NCI-H510A (cell line): ENCODE measurements at places on chromosomes 6 and 20.

- no peak for DNase-seq
These were observed 145.6 kb downstream of the TBX18 start for GRCh38 chr6:84618836-84619235.

- DNase-seq, result no peak
These were observed 80.6 kb downstream of the PHF3 start for GRCh38 chr6:63716169-63716568.

GRCh38 chr6:128465368-128466343 lies 54.7 kb downstream of the PTPRK start:
- DNase-seq, result no peak

DNA sequence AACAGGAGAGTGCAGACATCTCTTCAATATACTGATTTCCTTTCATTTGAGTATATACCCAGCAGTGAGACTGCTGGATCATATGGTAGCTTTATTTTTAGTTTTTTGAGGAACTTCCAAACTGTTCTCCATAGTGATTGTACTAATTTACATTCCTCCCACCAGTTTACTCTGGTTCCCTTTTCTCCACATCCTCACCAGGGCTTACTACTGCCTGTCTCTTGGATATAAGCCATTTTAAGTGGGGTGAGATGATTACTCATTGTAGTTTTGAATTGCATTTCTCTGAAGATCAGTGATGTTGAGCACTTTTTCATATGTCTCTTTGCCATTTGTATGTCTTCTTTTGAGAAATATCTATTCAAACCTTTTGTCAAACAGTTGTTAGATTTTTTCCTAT lies 64.9 kb upstream of the HMGCLL1 start:
- no peak for DNase-seq

GRCh38 chr20:57996465-57996864 lies 232.0 kb downstream of the ANKRD60 start:
- no peak for DNase-seq

- no peak for DNase-seq
These were observed 223.0 kb downstream of the NFATC2 start for GRCh38 chr20:51319522-51319921.

- no peak for DNase-seq
These were observed 57.8 kb upstream of the ZFAND3 start for GRCh38 chr6:37761554-37762271.

GRCh38 chr6:26454631-26455030 lies 3.1 kb upstream of the BTN2A1 start:
- no peak for DNase-seq

DNA sequence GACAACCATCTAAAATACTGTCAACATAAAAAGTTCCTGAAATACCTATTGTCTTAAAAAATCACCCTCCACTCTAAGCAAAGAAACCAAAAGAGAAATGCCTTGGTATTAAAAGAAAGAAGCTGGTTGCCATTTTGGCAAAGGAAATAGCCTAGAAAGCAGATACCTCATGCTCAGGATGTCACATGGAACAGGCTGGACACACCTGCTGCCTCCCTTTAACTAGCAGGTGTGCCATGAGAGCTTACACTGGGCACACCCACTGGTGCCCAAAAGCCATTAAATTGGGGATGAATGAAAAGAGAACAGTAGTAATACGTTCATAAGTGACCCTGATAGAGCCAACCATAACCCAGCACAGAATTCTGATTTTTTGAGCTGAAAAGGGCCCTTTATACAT lies 1.5 kb downstream of the SLC23A2 start:
- peak; percentile 56 for DNase-seq

DNA sequence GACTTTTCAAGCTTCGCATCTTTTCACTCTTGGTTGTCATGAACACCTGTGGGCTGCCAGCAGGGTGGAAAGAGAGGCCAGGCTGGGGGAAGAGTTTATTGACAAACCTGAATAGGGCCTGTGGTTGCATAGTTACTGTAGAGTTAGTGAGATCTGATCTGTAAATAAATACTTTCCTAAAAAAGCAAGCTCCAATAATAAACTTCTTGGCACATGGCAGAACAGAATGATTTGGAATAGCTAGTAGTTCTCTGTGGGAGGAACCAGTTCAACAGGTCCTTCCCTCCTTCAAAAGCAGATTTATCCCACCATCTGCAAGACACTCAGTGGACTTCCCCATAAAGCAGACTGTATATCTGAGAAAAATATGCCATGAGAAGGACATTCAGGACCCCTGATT lies 445.0 kb downstream of the HACE1 start:
- DNase-seq, result no peak

DNA sequence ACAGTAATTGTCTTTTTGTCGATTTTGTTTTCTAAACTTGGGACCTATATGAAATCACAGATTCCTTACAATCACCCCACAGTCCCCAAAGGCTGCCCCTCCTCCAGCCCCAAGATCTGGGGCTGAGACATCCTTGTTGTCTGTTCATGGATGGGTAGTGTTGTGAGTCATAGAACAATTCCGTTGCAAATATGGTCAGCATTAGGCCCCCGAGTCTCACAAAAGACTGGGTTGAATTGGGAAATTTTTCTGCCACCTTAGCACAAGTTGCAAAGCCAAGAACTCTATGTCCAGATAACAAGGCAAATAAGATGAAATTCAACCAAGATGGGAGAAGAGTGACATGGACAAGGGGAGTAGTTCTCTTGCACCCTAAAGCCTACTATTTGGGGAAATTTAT lies 10.5 kb upstream of the TAB2 start:
- no peak for DNase-seq

GRCh38 chr6:41132254-41132653 lies 21.9 kb downstream of the TREML1 start:
- DNase-seq, result no peak

GRCh38 chr6:8627085-8627861 lies 191.9 kb upstream of the SLC35B3 start:
- DNase-seq, result no peak

GRCh38 chr20:37277253-37277593 lies 12.2 kb upstream of the MANBAL start:
- no peak for DNase-seq

DNA sequence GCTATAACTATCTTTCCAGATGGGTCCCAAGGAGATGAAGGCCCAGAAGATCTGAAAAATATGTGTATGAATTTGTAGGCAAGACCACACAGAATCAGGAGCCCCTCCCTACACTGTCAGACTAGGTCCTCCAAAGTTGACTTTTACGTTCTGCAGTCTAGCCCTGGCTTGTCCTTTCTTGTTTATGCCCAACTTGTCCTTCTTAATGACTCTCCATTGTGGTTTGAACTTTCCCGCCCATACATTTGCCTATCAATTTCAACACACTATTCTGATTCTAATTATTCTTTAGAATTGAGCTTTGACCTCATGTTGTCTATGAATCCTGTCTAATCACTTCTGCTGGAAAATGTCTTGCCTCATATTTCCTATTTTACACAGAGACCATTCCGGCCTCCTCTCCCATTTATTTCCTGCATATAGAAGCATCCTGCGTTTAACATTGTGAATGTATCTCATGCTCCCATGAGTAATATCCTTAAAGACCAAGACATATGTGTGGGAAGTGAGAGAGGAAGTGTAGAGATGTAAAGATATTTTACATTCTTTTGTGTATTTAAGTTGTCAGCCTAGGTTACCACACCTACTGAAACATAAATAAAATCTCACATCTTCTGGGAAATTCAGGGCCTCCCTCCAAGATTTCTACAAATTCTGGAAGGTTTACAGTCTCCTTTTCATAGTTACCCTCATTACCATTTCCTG lies 348.3 kb downstream of the BCKDHB start:
- no peak for DNase-seq

DNA sequence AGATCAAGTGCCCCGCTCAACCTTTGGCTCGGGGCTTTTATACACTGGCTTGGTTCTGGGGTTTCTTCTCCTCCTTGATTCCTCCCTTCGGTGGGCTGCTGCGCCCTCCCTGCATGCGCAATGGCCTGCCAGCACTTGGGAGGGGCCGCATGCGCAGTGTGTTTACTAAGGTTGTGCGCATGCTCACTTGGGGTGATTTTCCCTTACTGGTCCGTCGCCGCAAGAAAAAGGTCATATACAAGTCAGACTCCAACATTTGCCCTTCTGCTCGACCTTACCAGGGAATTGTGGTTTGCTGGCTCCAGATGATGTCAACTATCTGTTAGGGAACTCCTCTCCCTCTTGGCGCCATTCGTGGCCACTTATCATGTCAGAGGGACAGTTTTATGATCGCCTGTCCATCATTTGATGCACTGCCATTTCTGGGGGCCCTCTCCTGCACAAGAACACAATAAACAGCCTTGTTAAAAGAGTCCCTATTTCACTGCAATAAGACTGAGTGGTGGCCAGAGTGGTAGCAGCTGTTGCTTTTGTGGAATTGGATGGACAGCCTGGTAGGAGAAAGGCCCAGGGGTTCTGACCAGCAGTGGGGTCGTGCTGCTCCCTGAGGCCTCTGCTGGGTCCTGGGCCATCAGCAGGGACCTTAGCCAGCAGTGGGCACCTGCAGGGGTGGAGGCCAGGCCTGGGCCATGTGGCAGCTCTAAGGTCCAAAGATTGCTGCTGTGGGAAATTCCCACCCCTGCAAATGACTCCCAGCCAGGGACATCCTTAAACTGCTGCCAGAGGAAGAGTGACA lies 2.8 kb upstream of the LBP start:
- DNase-seq, result no peak

- no peak for DNase-seq
These were observed 99.5 kb downstream of the FYN start for GRCh38 chr6:111773501-111774345.

GRCh38 chr6:158765499-158766068 lies 53.6 kb downstream of the EZR start:
- no peak for DNase-seq

DNA sequence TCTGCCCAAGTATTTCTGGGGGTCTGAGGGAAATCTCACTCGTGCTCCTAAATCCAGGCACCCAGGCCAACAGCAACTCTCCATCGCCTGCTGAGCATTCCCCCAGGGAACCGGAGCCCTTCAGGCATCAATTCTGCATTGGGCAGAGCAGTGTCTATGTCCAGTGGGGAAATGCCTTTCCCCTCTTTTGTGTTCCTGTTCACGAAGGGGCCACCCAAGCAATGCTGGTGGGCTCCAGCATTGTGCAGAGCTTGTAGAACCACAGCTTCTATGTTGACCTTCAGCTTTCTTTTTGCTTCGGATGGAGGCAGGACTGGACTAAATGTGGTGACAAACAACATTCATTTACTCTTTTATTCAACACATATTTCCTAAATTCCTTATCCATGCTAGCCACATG lies 27.2 kb upstream of the DDR1 start:
- DNase-seq, result no peak

DNA sequence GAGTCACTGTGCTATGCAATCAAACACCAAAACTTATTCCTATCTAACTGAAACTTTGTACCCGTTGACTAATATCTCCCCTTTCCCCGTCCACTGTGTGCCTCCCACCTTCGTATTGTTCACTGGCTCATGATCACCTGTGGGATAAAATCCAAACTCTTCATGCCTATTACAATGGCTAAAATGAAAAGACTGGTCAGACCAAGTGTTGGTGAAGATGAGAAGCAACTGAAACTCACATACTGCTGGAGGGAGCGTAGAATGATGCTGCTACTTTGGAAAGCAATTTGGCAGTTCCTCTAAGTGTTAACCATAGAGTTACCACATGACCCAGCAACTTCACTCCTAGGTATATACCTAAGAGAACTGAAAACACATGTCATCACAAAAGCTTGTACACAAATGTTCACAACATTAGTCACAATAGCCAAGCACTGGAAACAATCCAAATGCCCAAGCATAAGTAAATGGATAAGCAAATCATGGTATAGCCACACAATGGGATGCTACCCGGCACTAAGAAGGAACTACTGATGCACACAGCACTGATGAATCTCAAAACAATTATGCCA lies 13.1 kb downstream of the RPS10 start:
- DNase-seq, result no peak

GRCh38 chr20:38121741-38122140 lies 43.3 kb downstream of the TGM2 start:
- DNase-seq, result no peak

DNA sequence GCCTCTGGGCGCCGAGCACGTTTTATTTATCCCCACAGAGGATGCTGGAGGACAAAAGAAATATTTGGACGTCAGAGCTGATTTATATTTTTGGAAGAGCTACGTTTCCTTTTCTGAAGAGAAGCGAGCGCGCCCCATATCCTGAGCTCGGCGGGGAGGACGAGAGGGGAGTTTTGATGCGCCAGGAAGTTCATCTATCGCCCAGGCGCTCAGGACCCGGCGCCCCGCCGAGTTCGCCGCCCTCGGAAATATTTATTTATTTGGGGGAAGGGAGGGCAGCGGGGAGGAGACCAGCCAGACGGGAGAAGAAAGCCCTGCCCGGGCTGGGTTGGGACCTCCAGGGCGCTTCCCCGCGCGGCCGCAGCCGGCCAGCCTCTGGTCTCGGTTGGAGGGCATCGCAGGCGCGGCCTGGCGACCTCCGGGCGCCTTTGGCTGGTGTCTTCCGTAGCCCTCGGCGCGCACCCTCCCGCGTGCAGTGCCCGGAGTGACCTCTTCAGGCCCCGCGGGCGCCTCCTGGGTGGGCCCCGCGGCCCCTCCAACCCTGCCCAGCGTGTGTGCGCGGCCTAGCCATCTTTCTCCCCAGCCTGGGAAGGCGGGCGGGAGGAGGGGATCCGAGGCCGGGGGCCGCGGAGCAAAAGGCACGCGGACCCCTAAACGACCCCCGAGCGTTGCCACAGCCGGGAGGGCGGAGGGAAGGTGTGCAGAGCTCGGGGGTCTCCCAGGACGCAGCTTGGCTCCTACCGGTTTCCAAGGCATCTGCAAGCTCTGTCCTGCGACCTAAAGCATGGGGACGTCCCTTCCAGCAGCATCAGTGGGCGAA lies 5.4 kb upstream of the FOXF2 start:
- DNase-seq, result no peak

- DNase-seq, result no peak
These were observed 21.0 kb downstream of the LRP11 start for GRCh38 chr6:149843051-149843633.

DNA sequence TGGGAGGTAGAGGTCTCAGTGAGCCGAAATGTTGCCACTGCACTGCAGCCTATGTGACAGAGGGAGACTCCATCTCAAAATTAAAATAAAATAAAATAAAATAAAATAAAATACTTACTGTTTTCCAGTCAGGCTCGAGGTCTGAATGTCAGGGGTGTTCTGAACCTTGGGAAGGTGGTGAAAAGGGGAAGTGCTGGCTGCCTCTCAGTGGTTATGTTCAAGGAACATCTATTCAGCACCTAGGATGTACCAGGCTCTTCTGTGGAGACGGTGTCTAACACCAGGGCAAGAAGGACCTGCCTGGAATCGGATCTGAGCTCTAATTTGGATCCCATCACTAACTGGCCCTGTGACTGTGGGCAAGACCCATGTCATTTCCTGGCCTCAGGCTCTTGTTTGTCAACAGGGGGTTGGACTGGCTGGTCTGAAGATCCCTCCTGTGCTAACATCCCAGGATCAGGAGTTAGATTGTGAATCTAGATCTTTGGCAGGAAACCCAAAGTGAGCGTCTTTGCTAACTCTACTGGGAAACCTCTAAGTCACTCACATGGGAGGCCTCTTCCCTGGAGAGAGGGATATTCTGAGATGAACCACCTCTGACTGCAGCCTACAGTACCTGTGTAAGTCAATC lies 63.4 kb upstream of the SIRPG start:
- no peak for DNase-seq

- DNase-seq, result no peak
These were observed 54.0 kb upstream of the IPCEF1 start for GRCh38 chr6:154410619-154411072.
